T-helper 2 cell (primary cell): ENCODE measurements at places on chromosomes 12 and 14.

- no peak for DNase-seq
Observed at GRCh38 chr14:93937519-93937918, 10.4 kb downstream of the FAM181A start.

DNA sequence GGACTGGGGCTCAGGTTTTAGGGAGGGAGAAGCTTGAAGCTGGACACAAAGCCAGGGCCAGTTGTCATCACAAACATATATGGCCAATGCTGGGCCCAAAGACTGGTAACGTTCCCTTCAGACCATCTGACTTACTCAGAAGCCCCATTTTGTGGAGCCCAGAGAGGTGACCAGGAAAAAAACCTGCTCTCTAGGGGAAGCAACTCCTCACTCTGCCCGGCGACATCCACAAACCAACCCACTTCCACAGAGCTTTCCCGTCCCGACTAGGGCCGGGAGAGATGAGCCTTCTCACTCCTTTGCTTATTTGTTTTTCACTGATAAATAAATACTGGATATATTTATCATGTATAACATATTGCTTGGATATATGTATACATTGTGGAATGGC is 180.9 kb upstream of the RTL1 start:
- DNase-seq: no peak

- no peak for DNase-seq
Observed at GRCh38 chr14:36717363-36717762, 55.7 kb downstream of the PAX9 start.

GRCh38 chr14:64654901-64655300 is 49.3 kb upstream of the PLEKHG3 start:
- DNase-seq: no peak

- no peak for DNase-seq
Observed at GRCh38 chr12:8887285-8887715, 27.0 kb upstream of the PHC1 start.

- peak; percentile 87 for DNase-seq
Observed at GRCh38 chr12:119902084-119902509, 25.0 kb upstream of the CIT start.

DNA sequence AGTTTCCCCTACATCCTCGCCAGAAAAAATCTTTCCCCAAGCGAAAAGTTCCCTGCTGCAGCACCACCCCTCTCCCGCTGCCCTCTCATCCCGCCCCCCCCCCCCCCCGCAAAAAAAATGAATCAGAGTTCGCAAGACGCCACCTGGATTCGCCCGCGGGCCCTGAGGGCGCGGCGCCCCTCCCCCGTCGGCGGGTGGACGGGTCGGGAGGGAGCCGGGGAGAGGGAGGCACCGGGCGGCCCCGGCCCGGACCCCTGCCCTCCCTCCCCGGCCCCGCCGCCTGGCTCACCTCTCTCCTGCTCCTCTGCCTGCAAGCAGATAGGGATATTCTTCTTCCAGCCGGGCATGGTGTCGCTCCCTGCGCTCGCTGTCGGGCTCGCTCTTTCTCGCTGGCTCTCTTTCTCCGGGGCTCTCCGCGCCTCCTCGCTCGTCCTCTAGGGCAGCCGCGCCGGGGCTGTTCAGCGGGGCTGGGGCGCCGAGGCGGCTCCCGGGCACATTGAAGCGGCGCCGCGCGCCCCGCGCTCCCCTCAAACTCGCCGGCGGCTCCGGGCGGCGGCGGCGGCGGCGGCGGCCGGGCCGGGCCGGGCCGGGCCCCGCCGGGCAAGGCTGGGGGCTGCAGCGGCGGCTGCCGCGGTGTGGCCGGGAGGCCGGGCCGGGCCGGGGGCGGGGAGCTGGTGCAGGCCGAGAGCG is 200.3 kb upstream of the CAND1 start:
- DNase-seq: peak; percentile 29
